ENCODE measurements at places on chromosomes 1 and 21.

- DNase-seq = no peak
These were observed 454.0 kb upstream of the C1orf87 start for GRCh38 chr1:60527567-60527966.

DNA sequence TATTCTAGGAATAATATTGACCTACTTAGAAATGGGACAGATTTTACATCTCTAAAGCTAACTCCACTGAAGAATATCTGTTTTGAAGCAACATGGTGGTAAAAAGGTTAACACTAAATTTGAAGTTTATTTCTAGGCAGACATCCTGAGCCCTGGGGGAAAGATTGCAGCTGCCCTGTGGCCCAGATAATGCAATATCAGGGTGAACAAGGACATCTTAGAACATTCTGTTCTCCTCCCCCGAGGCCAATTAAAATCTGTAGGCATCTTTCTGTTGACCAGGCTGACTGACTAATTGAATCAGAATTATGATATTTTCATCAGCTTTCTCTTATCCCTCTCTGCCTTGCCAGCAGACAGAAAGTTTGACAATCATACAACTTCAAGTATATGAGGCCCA is 149.8 kb upstream of the DUSP10 start:
- DNase-seq = no peak

DNA sequence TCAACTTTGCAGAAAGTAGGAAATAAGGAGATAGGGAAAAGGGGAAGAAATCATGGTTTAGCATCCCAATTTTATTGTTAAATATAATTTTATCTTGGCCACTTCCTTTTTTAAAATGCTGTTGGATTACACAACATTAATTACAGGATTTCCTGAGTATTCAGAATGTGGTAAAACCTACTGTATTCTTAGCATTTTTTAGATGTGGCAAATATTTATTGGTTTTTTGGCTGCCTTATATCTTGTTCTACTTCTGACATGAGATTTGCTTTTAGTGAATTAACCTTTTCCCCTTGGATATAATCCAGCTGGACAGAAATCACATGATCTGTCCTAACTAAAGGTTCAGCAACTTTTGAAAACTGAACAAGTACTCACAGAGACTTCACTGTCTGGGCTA is 104.9 kb downstream of the PTGS2 start:
- DNase-seq = no peak

DNA sequence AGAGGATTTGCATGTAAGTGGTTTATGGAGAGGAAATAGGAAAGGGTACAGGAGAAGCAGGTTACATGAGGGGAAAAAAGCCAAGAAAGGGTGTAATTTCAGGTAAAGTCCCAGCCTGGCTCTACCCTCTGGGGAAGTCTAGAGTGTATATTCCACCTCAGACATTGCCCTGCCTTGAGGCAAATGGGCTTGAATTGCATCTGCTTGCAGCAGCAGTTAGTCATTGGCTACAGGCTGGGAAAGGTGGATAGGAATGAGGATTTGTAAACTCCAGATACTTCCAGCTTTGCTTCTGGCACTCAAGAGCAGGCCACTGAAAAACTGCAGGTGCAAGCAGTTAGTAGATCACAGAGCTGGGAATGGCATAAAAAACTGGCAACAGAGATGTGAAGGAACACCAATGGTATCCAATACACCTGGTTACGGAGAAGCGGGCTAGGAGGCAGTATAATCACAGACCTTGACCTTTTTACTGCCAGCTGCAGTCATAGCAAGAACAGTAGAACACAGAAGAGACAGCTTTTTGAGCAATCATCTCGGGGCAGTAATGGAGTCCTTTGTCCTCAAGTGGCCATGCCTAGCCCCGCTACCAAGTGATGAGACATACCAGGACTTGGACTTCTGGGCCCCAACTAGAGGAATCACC is 226.9 kb upstream of the NRIP1 start:
- no peak for DNase-seq

DNA sequence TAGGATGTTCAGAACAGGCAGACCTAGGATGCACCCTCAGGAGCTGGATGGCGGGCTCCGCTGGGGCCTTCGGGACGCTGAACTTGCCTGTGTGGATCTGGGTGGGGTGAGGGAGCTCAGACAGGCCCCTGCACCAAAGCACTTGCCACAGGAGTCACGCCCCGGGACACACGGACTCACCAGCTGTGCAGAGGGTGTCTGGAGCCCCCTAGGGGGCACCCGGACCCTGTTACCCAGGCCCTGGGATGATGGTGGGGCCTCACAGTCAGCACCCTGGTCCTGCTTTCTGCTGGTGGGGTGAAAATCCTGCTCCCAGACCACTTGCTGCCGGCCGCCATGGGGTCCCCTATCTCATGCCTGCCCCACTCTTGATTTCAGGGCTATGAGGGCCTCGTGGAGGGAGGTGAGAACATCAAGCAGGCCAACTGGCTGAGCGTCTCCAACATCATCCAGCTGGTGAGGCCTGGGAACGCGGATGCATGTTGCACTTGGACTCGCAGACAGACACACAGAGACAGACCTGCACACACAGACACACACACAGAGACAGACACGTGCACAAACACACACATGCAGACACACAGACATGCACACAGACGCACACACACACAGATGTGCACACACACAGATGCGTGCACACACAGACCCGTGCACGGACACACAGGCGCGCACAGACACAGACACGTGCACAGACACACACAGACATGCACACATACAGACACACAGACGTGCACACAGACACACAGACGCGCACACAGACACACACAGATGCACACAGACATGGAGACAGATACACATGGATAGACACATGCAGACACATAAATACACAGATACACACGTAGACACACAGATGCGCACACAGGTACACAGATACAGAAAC is 11.0 kb downstream of the PFKL start:
- DNase-seq = no peak

- DNase-seq = no peak
These were observed 10.0 kb upstream of the OTUD3 start for GRCh38 chr1:19872190-19872589.

- DNase-seq = peak; percentile 87
These were observed 996 bp upstream of the TMEM51 start for GRCh38 chr1:15152318-15153183.

- no peak for DNase-seq
These were observed 276.1 kb upstream of the SPAG17 start for GRCh38 chr1:118461154-118461553.

- DNase-seq = peak; percentile 66
These were observed 893 bp downstream of the RCC2 start for GRCh38 chr1:17438318-17439249.

DNA sequence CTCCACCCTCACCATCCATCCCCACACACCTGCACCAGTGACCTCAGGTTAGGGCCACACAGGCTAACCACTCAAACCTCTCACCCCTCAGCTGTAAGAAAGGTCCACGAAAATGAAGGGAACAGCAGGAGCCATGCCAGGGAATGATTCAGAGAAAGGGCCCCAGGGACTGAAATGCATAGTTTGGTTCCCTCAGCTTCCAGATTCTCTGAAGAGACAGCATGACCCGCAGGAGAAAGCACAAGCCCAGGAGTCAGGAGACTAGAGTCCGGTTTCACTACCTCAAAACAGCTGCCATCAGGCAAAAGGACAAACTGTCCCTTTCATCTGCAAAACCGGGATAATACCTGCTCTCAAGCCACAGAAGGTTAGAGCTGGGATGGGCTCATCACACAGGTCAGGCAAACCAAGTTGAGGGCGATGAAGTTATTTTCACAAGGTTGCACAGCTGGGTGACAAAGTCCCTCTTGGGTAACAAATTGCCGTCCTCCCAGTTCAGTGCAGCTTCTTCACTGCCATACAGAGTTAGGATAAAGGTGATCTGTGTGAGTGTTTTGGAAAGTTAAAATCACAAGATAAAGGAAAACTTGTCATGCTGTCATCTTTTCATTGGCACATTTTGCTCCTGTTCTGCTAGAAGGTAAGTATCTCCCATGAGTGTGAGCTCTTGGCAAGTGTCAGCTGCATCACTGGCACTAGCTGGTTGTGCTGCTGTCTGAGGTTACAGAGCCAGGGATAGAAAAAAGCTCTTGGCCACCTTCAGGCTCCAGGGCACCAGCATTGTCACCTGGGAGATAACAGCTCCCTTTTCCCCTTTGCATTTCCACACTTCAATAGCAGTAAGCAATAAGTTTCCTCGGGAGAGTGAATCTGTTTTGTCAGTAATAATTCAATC is 120.4 kb downstream of the KCNH1 start:
- DNase-seq = no peak

DNA sequence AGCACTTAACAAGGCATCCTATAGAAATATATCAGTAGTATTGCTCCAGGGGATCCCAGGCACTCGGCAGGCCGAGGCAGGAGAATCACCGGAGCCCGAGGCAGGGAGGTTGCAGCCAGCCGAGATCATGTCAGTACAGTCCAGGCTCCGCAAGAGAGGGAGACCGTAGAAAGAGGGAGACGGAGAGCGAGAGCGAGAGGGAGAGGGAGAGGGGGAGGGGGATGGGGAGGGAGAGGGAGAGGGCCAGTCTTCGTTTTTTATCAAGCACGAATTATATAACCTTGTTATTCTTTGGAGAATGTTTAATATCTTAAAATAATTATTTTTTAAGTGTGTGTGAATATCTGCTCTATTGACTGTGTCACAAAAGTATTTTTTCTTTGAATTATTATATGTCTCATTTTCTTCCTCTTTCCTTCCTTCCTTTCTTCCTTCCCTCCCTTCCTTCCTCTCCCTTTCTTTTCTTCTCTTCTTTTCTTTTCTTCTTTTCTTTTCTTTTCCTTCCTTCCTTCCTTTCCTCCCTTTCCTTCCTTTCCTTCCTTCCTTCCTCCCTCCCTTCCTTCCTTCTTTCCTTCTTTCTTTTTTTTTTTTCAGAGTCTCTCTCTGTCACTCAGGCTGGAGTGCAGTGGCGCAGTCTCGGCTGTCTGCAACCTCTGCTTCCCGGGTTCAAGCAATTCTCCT is 233.7 kb downstream of the SRGAP2C start:
- peak; percentile 45 for DNase-seq

DNA sequence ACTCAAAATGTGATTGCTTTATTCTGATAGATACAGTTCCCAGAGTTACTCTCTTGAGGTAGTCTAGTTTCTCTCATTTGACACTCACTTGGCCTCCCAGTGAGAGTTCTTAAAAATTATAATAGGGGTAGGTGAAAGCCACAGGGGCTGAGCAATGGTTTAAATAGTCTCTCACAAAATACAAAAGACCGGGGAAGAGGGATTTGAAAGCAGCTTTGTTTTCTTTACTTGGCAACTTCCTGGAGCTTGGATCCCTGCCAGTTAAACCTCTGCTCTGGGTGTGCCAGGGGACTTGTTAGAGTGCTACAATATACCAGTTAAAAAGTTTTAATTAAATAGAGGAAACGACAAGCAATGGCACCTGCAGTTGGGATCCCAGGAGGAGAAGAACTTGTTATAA is 31.7 kb downstream of the OR13G1 start:
- peak; percentile 59 for DNase-seq

DNA sequence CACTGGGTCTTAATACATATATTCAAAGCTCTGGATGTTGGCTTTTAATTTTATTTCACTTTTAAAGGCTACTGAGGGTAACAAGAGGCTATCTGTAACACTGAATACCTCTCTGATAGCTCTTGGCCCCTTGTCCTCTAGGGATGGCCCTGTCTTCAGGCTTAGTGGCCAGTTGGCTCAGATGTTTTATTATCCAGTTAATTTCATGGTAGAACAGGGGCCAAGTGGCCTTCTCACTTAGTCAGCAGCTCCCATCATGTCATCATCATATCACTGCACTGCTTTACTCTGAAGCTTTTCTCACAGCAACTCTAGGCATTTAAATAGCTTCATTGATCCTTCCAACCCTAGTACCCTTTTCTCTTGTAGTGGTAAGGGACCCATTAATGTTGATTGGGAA is 40.2 kb upstream of the MACF1 start:
- no peak for DNase-seq

DNA sequence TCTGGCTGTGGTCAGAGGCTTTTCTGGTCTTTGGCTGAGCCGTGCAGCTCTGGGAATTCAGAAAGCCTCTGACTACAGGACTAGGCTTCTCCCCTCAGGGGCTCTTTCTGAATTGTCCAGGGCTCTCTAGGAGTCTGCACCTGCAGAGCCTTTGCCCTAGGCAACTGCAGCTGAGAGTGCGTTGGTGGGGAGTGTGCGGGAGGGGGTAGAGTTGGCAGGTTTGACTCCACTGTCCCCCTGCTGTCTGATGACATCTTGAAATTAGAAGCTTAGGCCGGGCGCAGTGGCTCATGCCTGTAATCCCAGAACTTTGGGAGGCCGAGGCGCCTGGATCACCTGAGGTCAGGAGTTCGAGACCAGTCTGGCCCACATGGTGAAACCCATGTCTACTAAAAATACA is 32.9 kb downstream of the KIAA1614 start:
- no peak for DNase-seq

DNA sequence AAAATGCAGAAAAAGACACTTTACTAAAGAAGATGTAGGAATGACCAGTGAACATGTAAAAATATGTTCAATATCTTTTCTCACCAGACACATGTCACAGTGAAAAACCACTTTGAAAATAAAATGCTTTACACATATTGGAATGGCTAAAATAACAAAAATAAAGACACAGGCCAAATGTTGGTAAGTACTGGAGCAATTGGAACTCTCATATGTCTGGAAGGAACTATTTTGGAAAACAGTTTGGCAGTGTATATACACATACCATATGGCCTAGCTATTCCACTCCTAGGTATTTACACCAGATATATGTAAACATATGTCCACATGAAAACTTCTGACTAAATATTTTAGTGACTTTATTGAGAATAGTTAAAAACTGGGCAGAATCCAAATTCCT is 927.2 kb downstream of the BRINP3 start:
- DNase-seq = no peak

DNA sequence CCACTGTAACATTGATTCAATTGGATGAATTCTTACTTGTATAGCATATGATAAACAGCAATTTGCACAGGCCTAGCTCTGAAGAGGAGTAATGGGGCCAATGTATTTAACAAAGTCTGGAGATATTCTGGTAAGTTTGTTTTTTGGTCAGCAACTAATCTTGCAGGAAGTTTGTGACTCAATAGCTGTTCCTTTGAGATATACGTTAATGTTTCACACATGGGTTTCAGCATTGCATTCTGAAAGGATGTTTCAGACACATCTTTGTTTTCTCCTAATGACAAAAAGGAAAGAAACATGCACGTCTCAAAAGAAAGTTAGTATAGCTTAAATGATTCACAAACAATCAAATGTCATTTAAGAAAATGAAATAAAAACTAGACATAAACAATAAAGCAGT is 49.0 kb downstream of the LTN1 start:
- DNase-seq = no peak

GRCh38 chr1:70284366-70284765 is 63.2 kb downstream of the SRSF11 start:
- no peak for DNase-seq

DNA sequence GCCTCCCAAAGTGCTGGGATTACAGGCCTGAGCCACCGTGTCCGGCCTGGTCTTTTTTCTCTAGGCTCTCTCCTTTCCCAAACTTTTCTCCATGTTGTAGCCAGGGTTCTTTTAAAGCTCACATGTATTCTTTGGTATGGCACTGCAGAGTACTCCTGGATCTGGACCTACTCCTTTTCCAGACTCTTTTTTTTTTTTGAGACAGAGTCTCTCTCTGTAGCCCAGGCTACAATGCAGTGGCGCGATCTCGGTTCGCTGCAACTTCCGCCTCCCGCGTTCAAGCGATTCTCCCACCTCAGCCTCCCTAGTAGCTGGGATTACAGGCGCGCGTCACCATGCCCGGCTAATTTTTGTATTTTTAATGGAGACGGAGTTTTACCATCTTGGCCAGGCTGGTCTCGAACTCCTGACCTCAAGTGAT is 602 bp upstream of the MED18 start:
- DNase-seq = no peak
